ENCODE measurements at places on chromosomes 12 and 14. TPM values are rescaled to one million over a fixed set of nuclear protein-coding genes. Genes with fewer than 3 reads are reported as not detected.
A peak's percentile ranks its signal among the peaks of the same experiment; 100 is the strongest.

DNA sequence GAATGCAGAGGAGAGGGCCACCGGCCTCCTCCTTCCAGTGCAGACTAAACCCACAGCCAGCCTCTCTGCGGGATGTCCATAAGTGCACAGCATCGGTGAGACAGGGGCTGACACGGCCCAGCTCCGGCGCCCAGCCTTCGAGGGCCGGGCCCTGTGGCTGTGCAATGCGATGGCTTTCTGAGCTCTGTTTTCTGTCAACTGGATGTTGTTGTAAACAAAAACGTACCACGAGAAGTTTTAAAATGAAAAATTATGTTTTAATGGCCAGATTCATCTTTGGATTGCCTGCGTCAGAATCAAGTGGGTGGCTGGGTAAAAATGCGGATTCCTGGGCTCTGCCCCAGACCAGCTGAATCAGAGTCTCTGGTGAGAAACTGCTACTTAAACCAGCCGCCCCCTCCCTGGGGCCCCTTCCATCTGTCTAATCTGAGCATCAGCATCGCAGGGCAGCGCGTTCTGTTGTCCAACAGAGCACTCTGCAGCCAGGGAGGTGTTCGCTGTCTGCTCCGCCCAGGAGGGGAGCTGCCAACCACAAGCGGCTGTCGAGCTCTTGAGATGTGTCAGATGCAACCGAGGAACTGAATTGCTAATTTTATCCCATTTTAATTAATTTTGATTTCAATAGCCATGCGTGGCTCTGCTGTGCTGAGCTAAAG lies 133.4 kb downstream of the RFLNA start:
- H3K4me3 ChIP-seq: no peak overlapping the region
- peaks cover 13% of the 10 kb centered on the region for H3K36me3 ChIP-seq
- H3K4me1 ChIP-seq: peaks cover 34% of the 10 kb centered on the region
- H3K27ac ChIP-seq: peak overlapping the region; percentile 77

DNA sequence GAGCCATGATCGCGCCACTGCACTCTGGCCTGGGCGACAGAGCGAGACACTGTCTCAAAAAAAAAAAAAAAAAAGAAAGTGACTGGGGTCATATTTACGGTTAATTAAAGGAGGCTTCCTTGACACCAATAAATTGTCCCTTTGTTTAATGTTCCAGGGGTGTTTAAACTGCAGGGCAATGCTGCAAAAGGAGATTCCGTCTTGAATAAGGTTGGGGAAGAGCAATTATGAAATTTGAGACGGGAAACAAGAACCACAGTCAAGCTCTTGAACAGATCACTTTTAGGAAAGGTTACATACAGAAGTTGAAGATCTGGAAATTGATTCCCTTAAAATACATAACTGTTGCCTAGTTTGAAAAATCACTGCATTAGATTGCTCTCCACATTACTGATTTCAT lies 292.9 kb downstream of the DAD1 start:
- H3K27me3 ChIP-seq: peaks cover 2% of the 10 kb centered on the region
- H3K4me3 ChIP-seq: no peak overlapping the region
- H3K36me3 ChIP-seq: no peaks in the 10 kb centered on the region

DNA sequence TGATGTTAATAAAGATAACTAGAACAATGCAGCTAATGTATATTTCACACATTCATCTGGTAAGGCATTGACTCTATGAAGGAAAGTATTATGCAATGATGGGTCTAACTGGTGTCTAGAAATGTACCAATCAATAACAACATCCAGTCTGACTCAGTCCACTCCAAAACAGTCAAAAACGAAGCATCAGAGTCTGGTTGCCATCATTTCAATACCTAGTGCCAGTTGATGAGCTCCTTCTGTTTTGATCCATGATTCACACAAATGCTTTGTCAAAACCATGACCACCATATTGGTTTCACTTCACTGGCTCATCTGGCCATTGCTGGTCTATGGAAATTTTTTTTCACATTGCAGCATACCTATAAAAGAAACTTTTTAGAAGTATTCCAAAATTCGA lies 747.2 kb upstream of the TMEM132C start:
- no peaks in the 10 kb centered on the region for H3K36me3 ChIP-seq
- H3K27me3 ChIP-seq: no peaks in the 10 kb centered on the region
- H3K4me3 ChIP-seq: no peak overlapping the region

GRCh38 chr12:107397890-107398500 lies 287.6 kb upstream of the PWP1 start:
- H3K4me1 ChIP-seq: no peaks in the 10 kb centered on the region
- H3K27ac ChIP-seq: no peak overlapping the region
- no peak for DNase-seq
- H3K36me3 ChIP-seq: no peaks in the 10 kb centered on the region
- H3K4me3 ChIP-seq: no peak overlapping the region

DNA sequence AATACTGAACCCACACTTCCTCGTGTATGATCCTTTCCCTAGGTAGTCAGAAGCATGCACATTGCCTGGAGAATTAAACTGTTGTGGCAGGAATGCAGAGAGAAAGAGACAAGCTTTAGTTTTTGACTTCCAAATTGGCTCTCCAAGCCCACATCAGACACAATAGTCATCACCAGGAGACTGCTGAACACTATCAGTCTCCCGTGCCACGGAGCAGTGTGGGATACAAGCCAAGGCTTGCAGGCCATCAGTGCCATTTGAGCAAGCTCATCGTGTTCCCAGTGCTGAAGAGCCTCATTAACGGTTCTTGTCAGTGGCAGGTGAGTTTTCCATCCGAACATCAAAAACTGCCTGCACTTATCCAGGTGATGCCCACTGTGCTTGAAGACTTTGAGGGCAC lies 410.8 kb downstream of the NAV3 start:
- H3K4me1 ChIP-seq: no peaks in the 10 kb centered on the region
- DNase-seq: no peak
- H3K4me3 ChIP-seq: no peak overlapping the region

DNA sequence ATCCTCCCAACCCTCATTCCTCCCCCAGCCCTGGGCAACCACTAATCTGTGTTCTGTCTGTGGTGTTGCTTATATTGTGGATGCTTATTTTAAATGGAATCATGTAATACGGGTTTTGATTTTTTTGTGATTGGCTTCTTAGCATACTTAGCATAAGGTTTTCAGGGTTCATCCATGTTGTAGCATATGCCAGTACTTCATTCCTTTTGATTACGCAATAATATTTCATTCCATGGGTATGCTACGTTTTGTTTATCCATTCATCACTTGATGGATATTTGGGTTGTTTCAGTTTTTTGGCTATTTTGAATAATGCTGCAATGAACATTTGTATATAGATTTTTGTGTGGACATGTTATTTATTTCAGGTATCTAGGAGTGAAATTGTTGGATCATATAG lies 82.9 kb downstream of the TSPAN9 start:
- peak; percentile 67 for DNase-seq
- no peak overlapping the region for H3K4me3 ChIP-seq
- no peaks in the 10 kb centered on the region for H3K4me1 ChIP-seq
- H3K27me3 ChIP-seq: no peaks in the 10 kb centered on the region
- no peak overlapping the region for H3K27ac ChIP-seq
- H3K36me3 ChIP-seq: no peaks in the 10 kb centered on the region

- H3K4me1 ChIP-seq: no peaks in the 10 kb centered on the region
- H3K36me3 ChIP-seq: no peaks in the 10 kb centered on the region
- H3K4me3 ChIP-seq: no peak overlapping the region
- no peaks in the 10 kb centered on the region for H3K27me3 ChIP-seq
- no peak overlapping the region for H3K27ac ChIP-seq
Measured at GRCh38 chr12:66508025-66508424, 170.9 kb downstream of the GRIP1 start.

DNA sequence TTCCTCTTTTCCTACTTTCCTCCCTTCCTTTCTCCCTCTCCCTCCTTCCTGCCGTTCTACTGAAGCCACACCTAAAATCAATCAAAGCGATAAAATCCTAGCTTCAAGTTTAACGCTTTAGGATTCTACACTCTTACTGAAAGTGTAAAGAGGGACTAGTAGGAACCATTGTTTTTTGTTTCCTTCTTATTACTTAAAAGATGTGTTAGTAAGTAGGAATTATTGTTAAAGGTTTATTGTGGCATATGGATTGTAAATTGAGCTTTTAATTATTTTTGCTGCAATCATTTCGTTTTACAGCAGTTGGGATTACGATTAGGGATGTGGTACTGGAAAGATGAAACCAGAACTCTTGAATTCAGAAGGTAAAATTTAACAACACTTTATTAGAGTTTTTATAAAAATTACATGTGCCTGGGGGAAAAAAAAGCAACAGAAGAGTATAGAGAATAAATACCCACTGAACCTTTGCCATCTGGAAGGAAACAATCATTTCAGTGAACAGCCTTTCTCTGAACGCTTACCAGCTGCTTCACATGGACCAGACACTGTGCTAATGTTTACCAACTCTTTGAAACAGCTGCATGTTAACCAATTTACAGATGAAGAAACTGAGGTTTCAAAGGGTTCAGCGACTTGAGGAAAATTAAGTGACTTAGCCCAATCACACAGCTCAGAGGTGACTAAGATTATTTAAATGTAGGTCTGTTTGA lies 1.0 kb downstream of the PPP1R36 start:
- H3K36me3 ChIP-seq: no peaks in the 10 kb centered on the region
- no peak for DNase-seq
- no peak overlapping the region for H3K4me3 ChIP-seq
- peaks cover 8% of the 10 kb centered on the region for H3K27me3 ChIP-seq
- no peaks in the 10 kb centered on the region for H3K4me1 ChIP-seq

- H3K36me3 ChIP-seq: no peaks in the 10 kb centered on the region
- DNase-seq: no peak
- H3K4me1 ChIP-seq: no peaks in the 10 kb centered on the region
- H3K4me3 ChIP-seq: no peak overlapping the region
Measured at GRCh38 chr14:75495882-75496281, 26.4 kb upstream of the BATF start.

DNA sequence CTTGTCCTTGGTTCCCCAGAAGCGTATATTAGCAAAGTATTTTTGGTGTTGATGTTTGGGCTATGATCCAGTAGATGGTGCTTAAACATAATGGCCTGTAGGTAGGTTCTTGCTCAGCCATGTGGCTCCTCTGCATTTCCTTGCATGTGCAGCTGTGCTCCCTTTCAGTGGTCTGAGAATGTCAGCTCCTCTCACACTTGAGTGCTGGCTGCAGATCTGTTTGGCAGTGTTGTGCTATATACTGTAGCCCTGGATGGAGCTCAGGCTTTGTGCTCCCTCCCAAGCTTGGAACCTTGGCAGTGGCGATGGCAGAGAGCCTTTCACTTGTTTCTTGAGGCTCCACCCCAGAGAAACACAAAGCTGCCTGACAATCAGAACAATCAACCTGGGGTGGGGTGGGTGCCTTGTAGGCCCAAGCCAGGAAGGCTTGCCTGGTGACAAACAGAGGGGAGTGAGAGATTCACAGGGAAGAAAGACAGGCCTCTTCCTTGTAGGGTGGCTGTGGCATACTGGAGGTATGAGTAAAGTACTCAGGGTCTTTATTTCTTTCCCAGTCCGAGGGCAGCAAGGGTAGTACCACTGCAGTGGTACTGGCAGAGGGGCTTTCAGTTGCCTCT lies 255.3 kb downstream of the RAD51B start:
- no peaks in the 10 kb centered on the region for H3K36me3 ChIP-seq
- no peaks in the 10 kb centered on the region for H3K4me1 ChIP-seq
- no peaks in the 10 kb centered on the region for H3K27me3 ChIP-seq
- H3K4me3 ChIP-seq: no peak overlapping the region

GRCh38 chr12:76085520-76085868 lies 1.0 kb upstream of the NAP1L1 start:
- peaks cover 7% of the 10 kb centered on the region for H3K4me1 ChIP-seq
- DNase-seq: peak; percentile 64

GRCh38 chr14:71165121-71166031 lies 258.1 kb downstream of the PCNX1 start:
- H3K27me3 ChIP-seq: no peaks in the 10 kb centered on the region
- no peak for DNase-seq
- no peak overlapping the region for H3K27ac ChIP-seq
- H3K36me3 ChIP-seq: no peaks in the 10 kb centered on the region

DNA sequence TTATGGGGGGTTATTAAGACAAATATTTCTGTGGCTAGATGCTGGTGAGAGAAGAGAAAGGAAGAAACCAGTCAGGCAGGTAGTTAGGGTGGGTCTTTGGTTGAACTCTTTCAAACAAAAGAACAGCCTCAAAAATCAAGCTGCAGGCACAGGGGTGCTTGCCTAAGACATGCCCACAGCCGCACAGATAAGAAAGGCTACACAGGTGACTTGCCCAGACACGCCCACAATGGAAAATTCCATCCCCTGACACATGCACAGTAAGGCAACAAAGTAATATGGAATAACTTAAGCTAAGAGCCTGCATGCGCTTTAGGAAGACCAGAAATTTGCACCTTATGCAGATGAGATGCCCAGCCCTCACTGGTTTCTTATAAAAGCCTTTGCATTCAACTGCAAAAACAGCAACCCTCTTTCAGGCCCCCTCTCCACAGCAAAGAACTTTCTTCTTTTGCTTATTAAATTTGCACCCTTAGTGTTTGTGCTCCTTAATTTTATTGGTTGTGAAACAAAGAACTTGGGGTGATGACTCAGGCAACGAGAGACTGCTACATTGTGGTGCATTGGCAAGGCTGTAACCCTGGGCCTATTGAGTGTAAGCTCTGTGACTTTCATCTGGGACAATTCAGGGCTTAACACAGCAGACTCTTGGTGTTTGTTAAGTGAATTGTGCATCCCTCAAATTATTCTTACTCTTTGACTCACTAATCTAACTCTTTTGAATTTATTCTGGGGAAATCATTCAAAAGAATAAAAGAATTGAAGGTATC lies 149.4 kb downstream of the RPAP3 start:
- H3K27me3 ChIP-seq: no peaks in the 10 kb centered on the region
- H3K4me3 ChIP-seq: no peak overlapping the region
- no peak overlapping the region for H3K27ac ChIP-seq
- DNase-seq: no peak
- no peaks in the 10 kb centered on the region for H3K36me3 ChIP-seq

DNA sequence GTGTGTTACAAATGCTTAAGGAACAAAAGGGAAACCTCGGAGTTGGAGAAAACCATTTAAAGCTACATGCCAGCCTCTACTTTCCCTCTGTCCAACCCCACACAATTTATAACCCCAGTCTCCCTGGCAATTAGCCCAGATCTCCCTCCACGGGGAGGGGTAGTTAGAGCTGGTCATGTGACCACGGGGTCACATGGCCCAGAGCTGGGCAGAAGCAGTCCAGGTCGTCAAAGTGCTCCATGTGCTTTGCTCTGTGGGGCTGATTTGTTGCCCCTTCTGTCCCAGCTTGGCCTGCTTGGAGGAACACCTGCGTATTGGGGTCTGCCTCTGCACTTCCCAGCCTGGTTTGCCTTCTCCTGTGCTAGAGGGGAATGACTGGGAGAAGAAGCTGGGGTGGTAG lies 219.1 kb downstream of the RBM19 start:
- H3K27me3 ChIP-seq: no peaks in the 10 kb centered on the region
- H3K36me3 ChIP-seq: no peaks in the 10 kb centered on the region
- DNase-seq: peak; percentile 4
- no peak overlapping the region for H3K27ac ChIP-seq
- H3K4me1 ChIP-seq: no peaks in the 10 kb centered on the region
- no peak overlapping the region for H3K4me3 ChIP-seq

GRCh38 chr14:85590784-85591183 lies 60.8 kb downstream of the FLRT2 start:
- no peak overlapping the region for H3K4me3 ChIP-seq
- H3K27me3 ChIP-seq: no peaks in the 10 kb centered on the region
- H3K27ac ChIP-seq: no peak overlapping the region
- H3K36me3 ChIP-seq: no peaks in the 10 kb centered on the region
- no peak for DNase-seq
- H3K4me1 ChIP-seq: no peaks in the 10 kb centered on the region

TUNAR gene
- total RNA-seq: not detected

FOXN4 gene
- not detected for total RNA-seq

TSHR gene
- not detected for total RNA-seq

EIF2S3B gene
- 1.8 TPM for total RNA-seq

CALCOCO1 gene
- 116 TPM for total RNA-seq

GPRC5A gene
- 2.3 TPM for total RNA-seq

ENDOU gene
- total RNA-seq: 0.17 TPM

RNASE1 gene
- not detected for total RNA-seq

PGAM5 gene
- total RNA-seq: 27.1 TPM
